ENCODE measurements at places on chromosomes 1 and 21. TPM values are rescaled to one million over a fixed set of nuclear protein-coding genes. Genes with fewer than 3 reads are reported as not detected.

CFHR1 gene
- not detected for total RNA-seq

CLCNKA gene
- total RNA-seq = 0.06 TPM

NECTIN4 gene
- total RNA-seq = 2.2 TPM

RPTN gene
- total RNA-seq = not detected

S100A12 gene
- not detected for total RNA-seq

NBPF8 gene
- 4.7 TPM for total RNA-seq
